ENCODE measurements at places on chromosomes 6 and 20. TPM values are rescaled to one million over a fixed set of nuclear protein-coding genes. Genes with fewer than 3 reads are reported as not detected.

The ADAM33 gene
- not detected for total RNA-seq

The TREML2 gene
- total RNA-seq: not detected

The SLC2A4RG gene
- 116 TPM for total RNA-seq

The ACSS1 gene
- 2.3 TPM for total RNA-seq
